CD4-positive, alpha-beta T cell treated with Interleukin-17A for 1 hour (primary cell): ENCODE measurements at places on chromosomes 12 and 14.

- DNase-seq, result no peak
Observed at GRCh38 chr14:32696325-32697091, 242.2 kb upstream of the NPAS3 start.

GRCh38 chr14:42057111-42057510, 450.4 kb downstream of the LRFN5 start:
- no peak for DNase-seq

GRCh38 chr12:67794161-67794560, 145.6 kb downstream of the DYRK2 start:
- DNase-seq, result no peak

DNA sequence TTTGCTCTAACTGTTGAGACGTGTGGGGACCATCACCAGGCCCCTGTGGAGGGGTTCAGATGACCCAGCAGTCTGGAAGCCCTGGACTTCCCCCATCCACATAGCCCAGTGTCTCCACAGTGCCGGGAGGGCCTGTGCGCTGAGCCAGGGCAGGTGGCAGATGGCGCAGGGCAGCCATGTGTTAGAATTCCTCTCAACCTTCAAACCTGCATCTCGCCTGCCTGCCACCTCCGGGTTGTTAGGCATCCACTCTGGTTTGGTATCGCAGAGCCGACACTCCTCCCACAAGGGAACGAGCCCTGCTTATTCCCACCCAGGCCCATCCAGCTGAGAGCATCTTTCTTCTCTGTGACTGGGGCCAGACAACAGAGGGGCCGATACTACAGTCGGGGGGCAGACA, 84.5 kb downstream of the ADGRD1 start:
- DNase-seq, result no peak

DNA sequence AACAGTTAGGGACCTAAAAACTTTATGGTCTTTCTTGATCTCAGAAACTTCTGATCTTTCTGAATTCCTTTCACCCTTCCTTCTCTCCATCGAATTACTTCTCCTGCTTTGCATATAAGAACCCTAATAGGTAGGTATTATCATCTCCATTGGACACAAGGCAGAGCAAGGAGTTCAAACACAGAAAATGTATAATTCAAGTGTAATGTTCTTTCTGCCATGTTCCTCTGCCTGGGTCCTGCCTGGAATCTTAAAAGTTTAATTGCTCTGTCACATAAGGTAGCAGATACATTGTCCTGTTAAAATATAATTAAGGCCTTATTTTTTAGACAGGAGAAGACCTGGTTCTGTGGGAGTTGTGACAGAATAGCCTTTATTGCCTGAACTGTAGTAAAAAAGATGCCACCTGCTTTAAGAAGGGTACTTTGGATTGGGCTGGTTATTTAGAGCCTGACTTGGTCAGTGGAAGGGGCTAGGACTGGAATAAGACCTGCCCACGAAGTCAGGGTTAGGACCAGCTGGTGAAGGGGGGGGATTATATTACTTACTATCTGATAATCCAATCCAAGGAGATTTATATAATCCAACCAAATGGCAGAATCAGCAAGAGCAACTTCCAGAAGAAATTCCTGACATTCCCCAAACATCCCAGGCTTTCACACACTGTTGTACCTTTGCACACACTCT, 10.4 kb downstream of the G2E3 start:
- no peak for DNase-seq

GRCh38 chr12:1633459-1633858, 4.4 kb downstream of the WNT5B start:
- no peak for DNase-seq

- no peak for DNase-seq
Observed at GRCh38 chr14:94313991-94314655, 9.0 kb downstream of the SERPINA6 start.

- no peak for DNase-seq
Observed at GRCh38 chr14:61280092-61280525, 1.0 kb downstream of the TMEM30B start.
